Cortex of kidney (tissue), 1 donor: ENCODE measurements at places on chromosomes 2 and 18.

- DNase-seq: no peak
These were observed 161.2 kb upstream of the PIEZO2 start for GRCh38 chr18:11310476-11311086.

DNA sequence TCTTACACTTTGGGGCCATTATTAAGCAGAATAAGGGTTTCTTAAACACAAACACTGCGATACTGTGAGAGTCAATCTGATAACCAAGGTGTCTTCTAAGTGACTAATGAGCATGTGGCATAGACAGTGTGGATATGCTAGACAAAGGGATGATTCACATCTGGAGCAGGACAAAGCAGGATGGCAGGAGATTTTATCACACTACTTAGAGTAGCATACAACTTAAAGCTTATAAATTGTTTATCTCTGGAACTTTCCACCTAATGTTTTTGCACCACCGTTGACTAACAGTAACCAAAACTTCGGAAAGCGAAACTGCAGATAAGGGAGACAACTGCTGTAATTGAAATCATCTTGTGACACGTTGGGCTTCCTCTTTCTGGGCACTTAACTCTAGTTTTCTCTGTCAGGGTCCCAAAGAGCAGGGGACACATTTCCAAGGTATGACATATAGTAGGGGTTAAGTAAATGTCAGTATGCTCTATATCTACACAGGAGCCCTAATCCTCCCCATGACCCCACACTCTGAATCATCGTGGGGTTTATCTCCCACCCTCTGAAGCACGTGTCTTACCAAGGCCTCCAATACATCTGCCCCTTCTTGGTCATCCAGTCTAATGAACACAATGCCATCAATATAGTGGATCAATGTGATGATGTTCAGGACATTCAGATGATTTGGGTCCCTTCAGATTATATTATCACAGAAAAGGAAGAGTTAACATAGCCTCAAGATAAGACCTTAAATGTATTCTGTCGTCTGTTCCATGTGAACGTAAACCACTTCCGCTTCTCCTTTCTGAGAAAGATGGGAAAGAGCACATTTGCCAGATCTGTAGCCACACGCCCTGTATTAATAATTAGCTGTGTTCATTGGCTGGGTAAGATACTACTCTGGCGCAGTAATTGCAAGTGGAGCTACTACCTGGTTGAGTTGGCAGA is 78.7 kb downstream of the FTCDNL1 start:
- DNase-seq: no peak

DNA sequence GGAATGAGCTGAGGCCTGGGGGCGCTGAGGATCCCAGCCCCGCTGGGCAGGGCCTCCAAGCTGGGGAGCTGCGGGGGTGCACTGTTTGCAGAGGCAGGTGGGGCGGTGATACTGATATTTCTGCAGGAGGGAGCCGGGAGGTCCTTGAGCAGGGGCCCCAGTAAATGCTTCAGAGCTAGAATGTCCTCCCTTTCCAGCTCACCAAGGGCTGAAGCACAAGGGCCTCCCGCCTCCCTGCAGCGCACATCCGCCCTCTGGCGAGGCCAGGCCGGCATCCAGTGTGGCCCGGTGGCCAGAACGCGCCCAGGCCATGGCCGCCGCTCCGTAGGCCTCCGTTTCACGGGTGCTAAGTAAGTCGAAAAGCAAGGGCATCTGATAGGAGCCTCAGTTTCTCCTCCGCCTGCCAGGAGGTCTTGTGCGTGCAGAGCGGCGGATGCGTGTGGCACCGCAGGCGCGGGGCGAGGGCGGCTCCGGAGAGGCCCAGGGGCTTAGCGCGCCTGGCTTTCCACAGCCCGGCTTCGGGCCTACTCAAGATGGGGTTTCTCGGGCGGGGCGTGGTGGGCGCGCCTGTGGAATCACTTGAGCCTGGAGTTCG is 29.5 kb upstream of the CHMP1B start:
- DNase-seq: no peak

GRCh38 chr2:215751911-215752272 is 261.5 kb downstream of the MREG start:
- no peak for DNase-seq

DNA sequence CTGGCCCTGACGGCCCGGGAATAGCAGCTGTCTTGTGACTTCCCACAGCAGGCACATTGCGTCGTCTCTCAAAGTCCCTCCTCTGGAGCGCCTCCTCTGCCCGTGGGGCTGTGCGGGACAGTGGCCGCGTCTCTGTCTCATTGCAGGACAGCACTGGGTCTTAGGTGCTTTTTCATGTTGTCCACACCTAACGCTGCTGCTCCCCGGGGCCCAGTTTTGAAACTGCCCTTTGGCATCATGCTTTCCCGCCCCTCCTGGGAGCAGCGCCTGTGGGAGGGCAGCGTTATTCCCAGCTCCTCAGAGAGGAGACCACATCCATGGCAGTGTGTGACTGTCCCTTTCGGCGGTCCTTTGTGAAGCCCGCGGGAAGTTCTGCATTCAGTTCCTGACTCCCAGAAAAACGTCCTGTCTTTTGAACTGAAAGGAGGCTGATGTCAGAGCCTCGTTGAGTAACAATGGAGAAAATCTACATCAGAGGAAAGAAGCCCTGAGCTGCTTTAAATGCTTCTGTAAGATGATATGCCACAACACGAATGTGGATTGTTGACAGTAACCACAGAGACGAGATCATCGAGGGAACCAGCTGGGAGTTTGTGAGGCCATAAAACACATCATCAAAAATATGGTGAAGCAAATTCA is 226.0 kb downstream of the FAM210A start:
- DNase-seq: no peak

DNA sequence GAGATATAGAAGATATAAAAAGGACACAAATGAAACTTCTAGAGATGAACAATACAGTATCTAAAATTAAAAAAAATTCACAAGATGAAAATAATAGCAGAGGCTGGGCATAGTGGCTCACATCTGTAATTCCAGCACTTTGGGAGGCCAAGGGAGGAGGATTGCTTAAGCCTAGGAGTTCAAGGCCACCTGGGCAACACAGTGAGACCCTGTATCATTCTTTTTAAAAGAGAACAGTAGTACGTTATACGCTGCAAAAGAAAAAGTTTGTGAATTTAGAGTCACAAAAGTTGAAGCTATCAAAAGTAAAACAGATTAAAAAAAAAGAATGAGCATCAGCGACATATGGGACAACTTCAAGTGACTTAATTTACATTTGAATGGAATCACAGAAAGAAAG is 81.6 kb upstream of the ZFP36L2 start:
- DNase-seq: no peak

- no peak for DNase-seq
These were observed 9.9 kb upstream of the SULT1C3 start for GRCh38 chr2:108229875-108230274.

DNA sequence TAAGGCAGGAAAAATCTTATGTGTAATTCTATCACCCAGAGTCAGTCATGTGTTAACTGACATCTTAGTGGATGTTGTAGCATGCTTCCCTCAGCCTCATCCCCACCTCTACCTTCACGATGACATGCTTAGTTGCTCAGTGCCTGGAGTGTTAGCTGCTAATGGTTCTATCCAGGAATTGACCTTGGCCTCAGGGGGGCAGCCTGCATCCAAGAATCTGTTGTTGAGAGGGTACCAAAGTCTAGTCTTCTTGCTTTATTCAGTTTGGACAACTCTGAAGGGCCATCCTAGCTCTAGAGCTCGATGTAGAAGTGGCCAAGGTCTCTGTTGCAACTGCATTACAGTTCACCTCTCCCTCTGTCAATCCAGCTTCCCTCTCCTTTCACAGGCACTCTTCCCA is 61.2 kb downstream of the ACYP2 start:
- no peak for DNase-seq

GRCh38 chr2:207875473-207876212 is 105.9 kb upstream of the FZD5 start:
- no peak for DNase-seq

- DNase-seq: no peak
These were observed 177.0 kb downstream of the CTIF start for GRCh38 chr18:48715711-48716361.

- DNase-seq: no peak
These were observed 88.1 kb upstream of the SEC11C start for GRCh38 chr18:59051470-59052165.

- no peak for DNase-seq
These were observed 12.6 kb upstream of the PKDCC start for GRCh38 chr2:42035241-42035640.

DNA sequence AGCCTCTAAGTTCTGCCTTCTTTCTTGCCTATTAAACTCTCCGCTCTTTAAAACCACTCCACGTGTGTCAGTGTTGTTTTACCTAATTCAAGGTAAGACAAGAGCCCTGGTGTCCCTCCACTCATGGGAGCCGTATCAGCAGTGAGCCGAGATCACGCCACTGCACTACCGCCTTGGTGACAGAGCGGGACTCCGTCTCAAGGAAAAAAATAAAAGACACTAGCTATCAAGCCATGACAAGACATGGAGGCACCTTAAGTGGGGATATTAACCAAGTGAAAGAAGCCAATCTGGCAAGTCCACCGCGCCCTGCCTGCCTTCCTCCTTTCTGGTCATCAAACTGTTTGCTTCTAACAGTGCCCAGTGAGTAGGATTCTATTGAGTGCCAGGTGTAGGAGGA is 40.2 kb upstream of the LBH start:
- DNase-seq: no peak

DNA sequence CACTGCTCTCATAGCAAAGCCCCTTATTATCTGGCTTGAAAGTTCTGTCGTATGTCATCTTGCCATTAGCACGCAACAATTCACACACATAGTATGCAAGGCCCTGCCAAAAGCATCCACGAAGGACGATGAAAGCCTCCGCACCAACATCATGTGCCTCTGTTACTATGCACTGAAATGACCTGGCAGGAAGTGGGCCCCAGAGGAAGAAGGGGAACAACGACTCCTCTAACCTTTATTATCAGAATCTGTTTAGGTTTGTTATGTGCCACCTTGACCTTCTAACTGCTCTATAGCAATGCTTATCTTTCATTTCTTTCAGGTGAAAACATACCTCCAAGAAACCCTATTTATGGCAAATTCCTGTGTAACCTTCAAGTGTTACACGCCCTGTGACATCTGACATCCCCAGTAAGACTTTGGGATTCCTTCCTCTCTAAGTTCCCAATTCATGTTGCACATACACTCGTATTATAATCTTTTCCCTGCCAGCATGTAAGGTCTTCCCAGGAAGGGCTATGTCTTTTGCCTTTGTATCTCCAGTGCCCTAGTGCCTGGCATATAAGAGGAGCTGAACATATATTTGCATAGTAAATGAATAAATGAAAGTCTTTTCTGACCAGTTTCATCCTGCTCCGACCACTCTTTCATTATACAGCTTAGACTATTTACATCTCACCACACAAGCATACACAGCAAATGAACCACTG is 7.0 kb upstream of the NDUFV2 start:
- DNase-seq: no peak

DNA sequence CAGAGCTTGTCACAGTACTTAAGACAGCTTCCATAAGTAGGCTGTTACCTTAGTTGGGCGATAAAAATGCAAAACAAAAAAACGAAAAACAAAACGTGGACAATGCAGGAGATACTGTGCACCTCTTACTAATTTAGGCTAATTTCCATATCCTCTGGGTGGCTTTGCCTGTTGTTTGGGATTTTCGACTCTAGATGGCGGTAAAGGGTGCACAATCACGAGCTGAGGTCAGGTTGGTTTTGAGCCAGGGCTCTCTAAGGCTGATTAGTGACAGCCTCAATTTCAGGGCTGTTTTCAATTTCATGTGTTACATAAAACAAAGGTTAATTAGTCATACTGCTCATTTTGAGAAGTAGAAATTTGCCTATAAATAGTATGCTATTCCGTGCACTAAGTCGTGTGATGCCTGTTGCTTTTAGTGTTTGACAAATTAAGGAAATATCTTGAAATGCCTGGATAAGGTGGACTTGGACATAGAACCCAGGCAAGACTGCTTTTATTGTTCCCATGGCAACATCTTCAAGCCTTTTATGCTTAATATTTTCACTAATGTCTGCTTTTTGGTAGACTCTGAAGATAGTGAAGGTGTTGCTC is 493.1 kb downstream of the SOCS6 start:
- DNase-seq: no peak

GRCh38 chr2:100054426-100054825 is 88.0 kb downstream of the AFF3 start:
- DNase-seq: no peak

GRCh38 chr2:177029501-177029900 is 183.1 kb upstream of the HNRNPA3 start:
- no peak for DNase-seq

GRCh38 chr2:146801886-146802285 is 1042.9 kb upstream of the ACVR2A start:
- no peak for DNase-seq

GRCh38 chr2:241649404-241649803 is 11.9 kb downstream of the ATG4B start:
- DNase-seq: no peak

DNA sequence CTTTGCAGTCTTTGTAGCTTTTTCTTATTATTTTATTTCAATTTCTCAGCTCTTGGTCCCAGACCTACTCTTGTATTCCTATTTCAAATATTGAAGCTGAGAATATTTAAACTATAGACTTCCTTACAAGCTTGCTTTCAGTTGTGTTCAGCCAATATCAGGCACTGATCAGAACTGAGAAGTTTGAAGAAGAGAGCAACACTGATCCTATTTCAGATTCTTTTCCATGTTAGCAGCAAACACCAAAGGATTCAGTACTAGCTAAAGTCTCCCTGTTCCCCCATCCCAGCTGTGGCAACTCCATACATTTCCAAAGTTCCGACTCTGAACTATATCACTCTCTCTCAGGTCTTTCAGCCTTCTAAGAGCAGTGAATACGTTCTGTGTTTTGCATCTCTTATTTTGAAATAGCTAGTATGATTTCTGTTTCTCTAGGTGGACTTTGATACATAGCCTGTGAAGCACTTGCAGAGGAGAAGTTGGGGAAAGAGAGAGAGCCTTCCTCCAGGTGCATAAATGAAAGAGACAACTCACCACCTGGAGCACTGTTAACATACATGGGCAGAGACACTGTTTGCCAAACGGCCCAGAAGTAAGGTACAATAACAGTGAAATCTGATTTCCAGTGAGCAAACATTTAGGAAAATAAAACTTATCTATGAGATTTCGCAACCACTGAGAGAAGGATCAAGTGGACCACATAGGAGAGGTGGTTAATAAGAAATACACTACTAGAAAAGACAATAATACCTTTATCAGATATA is 135.0 kb upstream of the ZNF804A start:
- no peak for DNase-seq

DNA sequence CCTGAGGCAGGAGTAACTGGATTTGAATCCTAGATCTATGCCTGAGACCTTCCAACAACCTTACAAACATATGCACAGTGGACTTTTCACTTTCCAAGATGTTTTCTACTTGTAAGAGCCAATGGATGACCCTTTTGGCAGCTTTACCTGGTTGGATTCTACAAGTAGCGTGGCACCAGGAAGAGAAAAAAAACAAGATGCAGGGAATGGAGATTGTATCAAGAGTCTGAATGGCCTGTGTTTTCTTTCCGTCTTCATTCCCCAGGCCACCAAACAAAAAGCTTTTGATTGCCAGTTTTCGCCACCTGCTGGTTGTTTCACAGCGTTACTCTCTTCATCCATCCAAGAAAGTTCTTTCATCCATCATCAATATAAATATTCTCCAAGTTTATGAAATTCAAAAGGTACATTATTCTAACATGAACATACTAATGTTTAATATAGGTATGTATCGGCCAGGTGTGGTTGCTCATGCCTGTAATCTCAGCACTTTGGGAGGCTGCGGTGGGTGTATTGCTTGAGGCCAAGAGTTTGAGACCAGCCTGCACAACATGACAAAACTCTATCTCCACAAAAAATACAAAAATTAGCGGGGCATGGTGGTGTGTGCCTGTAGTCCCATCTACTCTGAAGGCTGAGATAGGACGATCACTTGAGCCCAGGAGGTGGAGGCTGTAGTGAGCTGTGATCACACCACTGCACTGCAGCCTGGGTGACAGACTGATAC is 3.5 kb upstream of the BCL2 start:
- no peak for DNase-seq
